ENCODE measurements at places on chromosomes 16 and 17.

DNA sequence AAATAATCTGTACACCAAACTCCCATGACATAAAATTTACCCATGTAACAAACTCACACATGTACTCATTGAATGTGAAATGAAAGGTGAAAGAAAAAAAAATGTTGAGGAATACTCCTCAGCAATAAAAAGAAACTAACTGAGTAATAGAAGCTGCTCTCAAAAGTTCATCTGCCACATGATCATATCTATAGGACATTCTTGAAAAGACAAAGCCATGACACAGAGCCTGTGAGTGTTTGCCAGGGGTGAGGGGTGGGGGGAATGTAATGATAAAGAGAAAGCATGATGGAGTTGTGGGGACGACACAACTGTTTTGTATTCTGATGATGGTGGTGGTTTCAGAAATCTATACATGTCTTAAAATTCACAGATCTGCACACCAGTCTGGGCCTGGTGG is 52.2 kb upstream of the TMC5 start:
- DNase-seq: no peak

DNA sequence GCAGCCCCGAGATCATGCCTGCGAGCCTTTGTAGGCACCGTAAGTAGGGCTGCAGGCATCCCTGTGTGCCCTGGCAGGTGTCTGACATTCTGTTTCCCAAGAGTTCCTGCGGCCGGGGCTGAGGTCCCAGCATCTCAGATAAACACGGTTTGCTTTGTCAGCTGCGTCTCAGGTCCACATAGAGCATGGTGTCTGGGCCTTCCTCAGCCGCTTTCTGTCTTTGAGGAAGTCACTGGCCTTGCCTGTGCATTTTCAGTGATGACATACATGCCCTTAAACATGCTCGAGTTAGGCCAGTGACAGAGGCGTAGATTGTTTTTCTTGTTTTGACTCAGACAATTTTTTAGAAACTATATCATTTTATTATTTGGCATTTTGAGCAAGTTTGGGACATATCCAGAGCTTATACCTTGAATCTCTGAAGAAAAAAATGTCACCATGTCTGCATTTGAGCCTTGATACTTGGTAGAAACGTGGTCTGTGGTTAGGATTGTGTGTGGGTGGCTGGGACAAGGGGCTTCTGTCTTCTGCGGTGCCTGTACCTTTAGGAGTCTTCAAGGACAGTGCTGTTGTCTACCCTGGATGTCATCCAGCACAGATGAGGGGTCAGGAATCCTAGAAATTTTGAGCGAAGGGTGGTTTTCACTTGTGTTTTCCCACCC is 105.8 kb downstream of the SNX29 start:
- DNase-seq: no peak

DNA sequence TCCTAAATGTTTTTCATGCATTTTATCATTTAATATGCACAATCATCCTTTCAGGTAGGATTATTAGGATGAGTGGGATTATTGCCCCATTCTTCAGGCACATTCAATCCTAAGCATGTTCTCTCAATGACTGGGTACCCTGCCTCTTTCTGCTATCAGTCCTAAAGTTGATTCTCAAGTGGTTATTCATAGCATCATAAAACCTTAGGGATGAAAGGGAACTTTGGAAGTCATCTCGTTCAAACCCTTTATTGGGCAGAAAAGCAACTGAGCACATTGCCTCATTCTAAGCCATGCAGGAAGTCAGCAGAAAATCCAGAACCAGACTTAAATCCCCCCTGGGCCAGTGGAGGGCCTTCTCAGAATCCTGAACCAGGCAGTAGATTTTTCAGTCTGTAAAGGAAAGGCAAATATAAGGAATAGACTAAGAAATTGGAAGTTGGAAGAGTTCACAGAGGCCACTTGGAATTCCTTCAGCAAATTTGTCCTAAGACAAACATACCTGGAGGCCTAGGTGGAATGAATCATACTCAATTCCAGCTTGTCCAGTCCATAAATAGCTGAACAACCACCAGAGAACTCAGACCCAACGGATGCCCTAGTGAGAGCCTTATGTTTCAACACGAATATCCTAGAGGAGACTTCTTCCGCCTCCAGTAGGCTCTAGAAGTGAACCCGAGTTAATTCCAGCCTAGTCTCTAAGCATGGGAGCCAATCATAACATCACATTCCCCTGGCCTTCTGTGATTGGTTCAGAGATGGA is 62.7 kb downstream of the IRX6 start:
- DNase-seq: no peak

GRCh38 chr16:24670623-24671454 is 58.6 kb upstream of the TNRC6A start:
- no peak for DNase-seq

- DNase-seq: peak; percentile 70
Measured at GRCh38 chr17:45431531-45432404, 902 bp downstream of the ARHGAP27 start.

DNA sequence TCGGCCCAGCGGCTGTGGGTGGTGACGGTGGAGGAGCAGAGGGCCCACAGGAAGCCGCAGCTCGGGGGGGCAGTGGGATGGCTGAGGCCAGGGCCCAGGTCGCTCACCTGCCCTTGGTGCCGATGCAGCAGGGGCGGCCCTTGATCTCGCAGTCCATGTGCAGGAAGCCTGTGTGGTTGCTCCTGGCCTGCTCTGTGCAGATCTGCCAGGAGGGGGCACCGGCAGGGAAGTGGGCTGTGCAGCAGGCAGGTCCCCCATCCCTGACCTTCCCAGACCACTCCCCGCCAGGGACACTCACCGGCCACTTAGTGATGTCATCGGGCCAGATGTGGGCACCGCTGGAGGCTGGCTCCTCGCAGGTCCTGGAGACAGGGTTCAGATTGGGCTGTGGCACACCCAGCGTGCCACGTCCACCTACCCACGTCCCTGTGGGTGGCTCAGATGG is 6.2 kb downstream of the AANAT start:
- no peak for DNase-seq

DNA sequence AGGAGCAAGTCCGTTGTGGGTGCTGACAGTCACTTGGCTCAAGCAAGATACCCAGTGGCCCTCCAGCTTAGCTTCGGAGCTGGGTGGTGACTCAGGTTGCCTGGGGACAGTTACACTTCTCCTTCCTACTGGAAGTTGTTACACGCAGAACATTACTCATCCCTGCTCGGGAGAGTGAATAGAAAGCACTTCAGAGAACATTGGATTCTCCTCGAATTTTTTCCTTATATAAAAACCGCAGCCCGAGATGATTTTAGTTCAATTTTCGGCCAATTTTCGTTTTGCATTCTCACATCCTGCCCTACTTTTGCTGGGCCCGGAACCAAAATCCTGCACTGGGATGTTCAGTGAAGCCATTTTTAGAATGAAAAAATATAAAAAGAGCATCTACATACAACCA is 99.7 kb downstream of the ELAC2 start:
- no peak for DNase-seq

- DNase-seq: no peak
Measured at GRCh38 chr16:82082543-82083244, 47.6 kb downstream of the HSD17B2 start.

GRCh38 chr16:46733319-46733830 is 14.8 kb downstream of the MYLK3 start:
- no peak for DNase-seq

DNA sequence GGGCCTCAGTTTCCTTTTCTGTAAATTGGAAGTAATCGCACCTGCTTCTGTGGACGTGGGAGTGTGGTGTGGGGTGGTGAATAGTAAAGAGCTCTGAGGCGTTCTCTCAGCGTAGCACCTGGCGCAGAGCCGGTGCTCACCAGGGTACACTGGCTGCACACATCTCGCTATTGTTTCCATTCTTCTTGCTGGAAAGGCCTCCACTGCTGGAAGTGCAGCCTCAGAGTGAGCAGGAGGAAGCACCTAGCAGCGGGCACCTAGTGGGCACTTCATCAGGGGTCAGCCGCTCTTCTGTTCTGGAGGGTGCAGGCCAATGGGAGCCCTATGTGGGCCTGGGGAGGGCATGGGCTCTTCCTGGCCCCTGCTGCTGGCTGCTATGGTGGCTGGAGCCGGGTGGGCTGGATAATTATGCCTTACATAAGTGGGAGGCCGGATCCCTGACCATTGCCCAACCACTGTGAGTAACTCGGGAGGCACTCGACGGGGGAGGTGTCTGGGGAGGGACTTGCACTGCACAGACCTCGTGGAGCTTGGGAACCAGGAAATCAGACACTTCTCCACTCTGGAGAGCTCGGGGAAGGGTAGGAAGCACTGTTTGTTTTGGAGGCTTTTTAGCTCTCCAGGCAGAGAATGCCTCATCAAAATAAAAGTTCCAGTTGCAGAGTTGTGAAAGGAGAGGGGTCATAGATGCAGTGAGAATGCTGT is 1.7 kb downstream of the MAP2K3 start:
- no peak for DNase-seq

- DNase-seq: no peak
Measured at GRCh38 chr17:33888455-33888854, 366.6 kb upstream of the CCL2 start.

- DNase-seq: no peak
Measured at GRCh38 chr17:29279397-29280070, 14.4 kb downstream of the NUFIP2 start.

GRCh38 chr17:20979792-20980083 is 63.1 kb downstream of the USP22 start:
- no peak for DNase-seq

DNA sequence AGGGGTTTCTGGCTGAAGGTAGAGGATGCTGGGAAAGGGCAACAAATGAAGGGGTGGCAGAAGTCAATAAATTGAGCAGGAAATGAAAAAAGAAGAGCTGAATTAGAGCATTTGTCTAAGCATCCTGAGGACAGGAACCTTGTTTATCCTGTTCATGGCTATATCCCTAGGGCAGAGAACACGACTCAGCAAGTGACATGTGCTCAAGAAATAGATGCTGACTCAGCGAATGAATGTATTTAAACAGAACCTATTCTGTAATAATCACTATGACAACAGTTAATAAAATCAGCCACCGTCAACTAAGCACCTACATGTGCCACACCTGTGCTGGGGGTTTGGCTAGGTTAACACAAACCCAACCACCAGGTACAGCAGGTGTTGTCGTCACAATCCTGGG is 80.3 kb downstream of the CDK5R1 start:
- DNase-seq: no peak

- DNase-seq: no peak
Measured at GRCh38 chr16:30447512-30448226, 2.0 kb upstream of the SEPHS2 start.

DNA sequence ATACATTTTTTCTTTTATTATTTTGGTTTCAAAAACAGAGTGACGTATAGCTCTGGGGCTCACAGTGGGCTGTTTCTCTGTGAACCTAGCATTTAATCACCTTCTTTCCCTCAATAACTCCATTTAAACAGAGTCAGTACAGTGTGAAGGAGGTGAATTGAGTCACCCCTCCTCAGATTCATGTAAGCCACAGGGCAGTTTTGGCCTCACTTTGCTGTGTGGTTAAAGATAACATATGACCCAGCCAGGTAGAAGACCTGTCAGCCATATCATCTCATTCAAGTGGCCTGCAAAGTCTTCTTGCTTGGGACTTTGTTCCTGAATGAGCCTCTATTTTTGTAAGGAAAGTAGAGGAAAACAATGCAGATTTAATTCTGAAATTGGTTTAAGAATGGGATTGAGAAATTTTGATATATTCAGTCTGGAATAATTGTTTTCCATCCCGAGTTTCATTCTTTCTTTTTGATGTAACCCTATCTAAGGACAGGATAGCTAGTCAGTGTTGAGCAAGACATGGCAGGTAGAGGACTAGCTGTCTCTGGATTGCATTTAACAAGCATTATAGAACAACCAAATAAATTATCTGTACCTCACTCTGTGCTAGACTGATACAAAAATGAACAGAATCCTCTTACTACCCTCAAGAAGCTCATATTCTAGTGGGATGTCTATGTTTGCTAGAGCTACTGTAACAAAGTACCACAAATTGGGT is 13.1 kb downstream of the MAP2K6 start:
- no peak for DNase-seq

DNA sequence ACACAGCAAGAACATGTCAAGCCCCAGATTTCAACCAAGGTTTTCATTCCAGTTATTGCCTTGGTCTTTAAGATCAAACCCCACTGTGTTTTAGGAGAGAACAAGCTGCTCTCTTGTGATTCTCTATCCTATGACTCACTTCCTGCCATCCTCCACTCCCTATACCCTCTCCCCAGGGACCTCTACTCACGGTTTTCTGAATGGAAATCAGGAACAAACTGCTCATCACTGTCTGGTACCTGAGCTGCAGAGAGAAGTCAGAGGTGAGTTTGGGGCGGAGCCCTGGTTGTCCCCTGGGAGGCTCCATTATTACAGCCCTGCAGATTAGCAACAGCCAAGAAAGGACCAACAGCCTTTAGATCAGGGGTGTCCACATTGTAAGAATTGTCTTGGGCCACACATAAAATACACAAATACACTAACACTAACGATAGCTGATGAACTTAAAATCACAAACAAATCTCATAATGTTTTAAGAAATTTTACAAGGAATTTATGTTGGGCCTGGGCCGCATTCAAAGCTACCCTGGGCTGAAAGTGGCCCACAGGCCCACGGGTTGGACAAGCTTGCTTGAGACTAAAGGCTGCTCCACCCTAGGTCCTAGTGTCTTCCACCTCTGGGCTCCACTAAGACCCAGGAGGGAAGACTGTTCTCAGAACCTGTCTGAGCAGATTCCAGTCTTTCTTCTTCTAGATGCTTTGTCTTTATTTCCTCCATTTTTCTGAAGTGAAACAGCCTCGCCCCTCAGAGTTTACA is 9.7 kb downstream of the ETV4 start:
- no peak for DNase-seq

GRCh38 chr16:1775846-1776671 is 3.1 kb upstream of the MRPS34 start:
- no peak for DNase-seq

DNA sequence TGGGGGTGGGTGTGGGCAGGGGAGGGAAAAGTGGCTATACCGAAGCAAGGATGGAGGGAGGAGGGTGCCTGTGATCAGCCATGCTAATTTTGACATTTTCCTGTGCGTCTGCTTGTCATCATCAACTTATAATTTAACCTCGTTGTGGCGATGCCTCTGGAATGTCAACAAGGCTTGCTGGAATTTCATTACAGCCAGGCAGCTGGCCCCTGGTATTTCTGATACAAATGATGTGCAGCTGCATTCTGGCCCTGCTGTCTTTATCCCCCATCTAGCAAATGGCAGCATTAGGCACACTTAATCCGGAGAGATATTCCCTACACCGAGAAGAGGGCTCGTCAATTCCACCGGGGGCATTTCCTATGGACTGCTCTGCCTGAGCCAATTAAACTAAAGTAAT is 278.3 kb upstream of the CCL2 start:
- DNase-seq: no peak

- no peak for DNase-seq
Measured at GRCh38 chr17:50364061-50364458, 8.9 kb downstream of the MRPL27 start.

All from stimulated activated naive CD4-positive, alpha-beta T cell treated with Interleukin-2 at 50 U/mL for 16 hours (primary cell).